ENCODE measurements at places on chromosomes 4 and X.

DNA sequence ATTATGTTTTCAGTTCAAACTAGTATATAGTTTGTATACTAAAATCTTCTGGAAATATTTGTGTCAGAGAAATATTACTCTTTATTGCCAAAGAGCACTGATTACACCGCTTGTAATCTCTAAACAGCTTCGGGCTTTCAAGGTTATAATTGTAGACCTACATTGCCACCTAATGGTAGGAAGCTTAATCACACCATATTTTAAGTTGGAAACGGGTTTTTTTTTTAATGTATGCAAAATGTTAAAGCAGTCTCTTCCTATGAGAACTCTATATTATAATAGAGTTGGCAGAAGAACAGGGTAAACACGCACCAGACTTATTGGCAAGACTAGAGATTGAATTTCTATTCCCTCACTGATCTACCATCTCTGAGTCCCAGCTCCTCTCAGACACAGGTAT lies 19.5 kb upstream of the NFXL1 start:
- DNase-seq = no peak

DNA sequence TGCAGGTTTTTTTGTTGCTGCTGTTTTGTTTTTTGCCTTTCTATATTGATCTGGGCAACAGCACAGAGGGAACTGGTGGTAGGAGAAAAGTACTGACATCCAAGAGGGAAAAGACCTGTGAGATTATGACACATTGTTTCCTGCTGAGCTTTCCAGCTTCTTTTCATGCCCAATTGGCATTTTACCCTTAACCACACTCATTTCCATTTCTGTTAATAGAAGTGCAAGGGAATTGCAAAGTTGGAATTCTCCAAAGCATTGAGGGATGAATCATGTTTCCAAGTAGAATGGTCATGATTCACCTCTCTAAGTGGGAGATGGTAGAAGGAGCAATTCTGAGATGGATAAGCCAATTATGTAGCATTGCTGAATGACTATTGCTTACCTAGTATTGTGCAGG lies 161.5 kb downstream of the PPARGC1A start:
- DNase-seq = no peak

GRCh38 chr4:188812644-188813043 lies 673.4 kb downstream of the TRIML1 start:
- DNase-seq = no peak

GRCh38 chr4:142034101-142034500 lies 397.7 kb downstream of the IL15 start:
- no peak for DNase-seq

DNA sequence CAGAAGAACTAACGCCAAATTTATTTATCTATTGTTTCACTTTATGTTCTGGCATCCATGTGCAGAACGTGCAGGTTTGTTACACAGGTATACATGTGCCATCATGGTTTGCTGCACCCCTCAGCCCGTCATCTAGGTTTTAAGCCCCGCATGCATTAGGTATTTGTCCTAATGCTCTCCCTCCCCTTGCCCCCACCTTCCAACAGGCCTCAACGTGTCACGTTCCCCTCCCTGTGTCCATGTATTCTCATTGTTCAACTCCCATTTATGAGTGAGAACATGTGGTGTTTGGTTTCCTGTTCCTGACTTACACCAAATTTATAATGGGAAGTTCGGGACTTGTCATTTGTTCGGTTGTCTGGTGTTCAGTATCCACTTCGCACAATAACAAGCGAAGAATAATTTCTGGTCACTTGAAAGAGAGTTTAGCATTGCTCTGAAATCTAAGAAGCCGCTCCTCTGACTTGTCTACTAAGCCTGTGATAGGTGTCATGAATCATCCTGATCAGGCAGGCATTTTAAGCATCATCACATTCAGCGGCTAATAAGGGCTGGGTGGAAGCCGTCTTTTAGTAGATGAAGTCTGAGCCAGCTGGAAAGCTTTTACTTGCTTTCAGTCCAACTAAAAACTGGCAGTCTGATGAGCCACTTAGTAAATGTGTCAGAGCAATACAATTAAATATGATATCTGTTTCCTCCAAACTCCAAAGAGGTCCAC lies 1065.7 kb upstream of the PABPC4L start:
- no peak for DNase-seq

- no peak for DNase-seq
Measured at GRCh38 chrX:56783996-56784620, 55.1 kb downstream of the NBDY start.

DNA sequence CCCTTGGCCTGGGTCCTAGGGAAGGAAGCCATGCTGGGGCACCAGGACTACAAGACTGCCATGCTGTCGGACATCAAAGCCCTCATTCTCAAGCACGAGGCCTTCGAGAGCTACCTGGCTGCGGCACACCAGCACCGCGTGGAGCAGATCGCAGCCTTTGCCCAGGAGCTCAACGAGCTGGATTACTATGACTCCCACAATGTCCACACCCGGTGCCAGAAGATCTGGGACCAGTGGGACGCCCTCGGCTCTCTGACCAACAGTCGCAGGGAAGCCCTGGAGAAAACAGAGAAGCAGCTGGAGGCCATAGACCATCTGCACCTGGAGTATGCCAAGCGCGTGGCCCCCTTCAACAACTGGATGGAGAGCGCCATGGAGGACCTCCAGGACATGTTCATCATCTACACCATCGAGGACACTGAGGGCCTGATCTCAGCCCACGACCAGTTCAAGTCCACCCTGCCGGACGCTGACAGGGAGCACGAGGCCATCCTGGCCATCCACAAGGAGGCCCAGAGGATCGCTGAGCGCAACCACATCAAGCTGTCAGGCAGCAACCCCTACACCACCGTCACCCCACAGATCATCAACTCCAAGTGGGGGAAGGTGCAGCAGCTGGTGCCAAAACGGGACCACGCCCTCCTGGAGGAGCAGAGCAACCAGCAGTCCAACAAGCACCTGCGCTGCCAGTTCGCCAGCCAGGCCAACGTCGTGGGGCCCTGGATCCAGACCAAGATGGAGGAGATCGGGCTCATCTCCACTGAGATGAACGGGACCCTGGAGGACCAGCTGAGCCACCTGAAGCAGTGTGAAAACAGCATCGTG lies 487.0 kb downstream of the TRAM1L1 start:
- no peak for DNase-seq

DNA sequence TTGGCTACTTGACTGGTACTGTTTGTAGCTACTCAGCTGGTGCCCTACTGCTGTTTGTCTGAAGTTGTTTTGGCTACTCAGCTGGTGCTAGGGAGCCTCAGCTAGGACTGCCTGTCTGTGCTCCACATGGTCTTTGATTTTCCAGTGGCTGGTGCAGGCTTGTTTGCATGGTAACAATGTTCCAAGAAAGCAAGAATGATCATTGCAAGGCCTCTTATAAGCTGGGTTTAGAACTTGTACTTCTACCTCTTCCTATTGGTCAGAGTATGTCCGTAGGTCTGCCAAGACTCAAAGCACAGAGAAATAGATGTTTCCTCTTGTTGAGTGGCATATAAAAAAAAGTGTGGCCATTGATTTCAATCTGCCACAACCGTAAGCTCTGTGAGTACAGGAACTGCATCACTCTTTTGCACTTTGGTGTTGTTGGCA lies 17.6 kb downstream of the NFKB1 start:
- no peak for DNase-seq

GRCh38 chr4:38724475-38724808 lies 58.3 kb downstream of the TLR10 start:
- no peak for DNase-seq
